Activated naive CD4-positive, alpha-beta T cell treated with anti-CD3 and anti-CD28 coated beads for 36 hours (primary cell): ENCODE measurements at places on chromosomes 5 and 9. TPM values are rescaled to one million over a fixed set of nuclear protein-coding genes. Genes with fewer than 3 reads are reported as not detected.

- no peak overlapping the region for H3K27ac ChIP-seq
- peaks cover 6% of the 10 kb centered on the region for H3K27me3 ChIP-seq
Observed at GRCh38 chr9:87546704-87547103, 49.0 kb downstream of the DAPK1 start.

GRCh38 chr5:16712620-16713019, 95.8 kb upstream of the RETREG1 start:
- H3K4me1 ChIP-seq: no peaks in the 10 kb centered on the region
- H3K27me3 ChIP-seq: peaks cover 14% of the 10 kb centered on the region
- H3K4me3 ChIP-seq: no peak overlapping the region
- H3K27ac ChIP-seq: no peak overlapping the region
- no peaks in the 10 kb centered on the region for H3K36me3 ChIP-seq

PCDHA6 gene
- not detected for total RNA-seq

- H3K4me1 ChIP-seq: peaks cover 41% of the 10 kb centered on the region
- H3K27me3 ChIP-seq: no peaks in the 10 kb centered on the region
- DNase-seq: no peak
- H3K27ac ChIP-seq: peak overlapping the region; percentile 2
- no peak overlapping the region for H3K4me3 ChIP-seq
Observed at GRCh38 chr5:134877159-134877558, 3.0 kb downstream of the TXNDC15 start.

GRCh38 chr5:135322271-135322670, 76.8 kb downstream of the MACROH2A1 start:
- H3K4me1 ChIP-seq: peaks cover 20% of the 10 kb centered on the region
- H3K27me3 ChIP-seq: no peaks in the 10 kb centered on the region
- no peak for DNase-seq
- no peak overlapping the region for H3K4me3 ChIP-seq
- H3K36me3 ChIP-seq: no peaks in the 10 kb centered on the region

- H3K36me3 ChIP-seq: no peaks in the 10 kb centered on the region
- no peaks in the 10 kb centered on the region for H3K4me1 ChIP-seq
- peaks cover 15% of the 10 kb centered on the region for H3K27me3 ChIP-seq
- H3K4me3 ChIP-seq: no peak overlapping the region
Observed at GRCh38 chr5:38765399-38765861, 80.4 kb upstream of the OSMR start.

GRCh38 chr5:59999056-59999455, 105.5 kb upstream of the PDE4D start:
- no peaks in the 10 kb centered on the region for H3K27me3 ChIP-seq
- no peaks in the 10 kb centered on the region for H3K4me1 ChIP-seq
- DNase-seq: no peak
- no peak overlapping the region for H3K4me3 ChIP-seq
- H3K36me3 ChIP-seq: no peaks in the 10 kb centered on the region

GKAP1 gene
- total RNA-seq: 4.5 TPM

- H3K27me3 ChIP-seq: no peaks in the 10 kb centered on the region
- peak overlapping the region; percentile 96 for H3K27ac ChIP-seq
- peaks cover 35% of the 10 kb centered on the region for H3K4me1 ChIP-seq
- H3K36me3 ChIP-seq: peaks cover 18% of the 10 kb centered on the region
- DNase-seq: peak; percentile 50
- H3K4me3 ChIP-seq: peak overlapping the region; percentile 93
Observed at GRCh38 chr5:32443541-32444430, 754 bp downstream of the ZFR start.

DNA sequence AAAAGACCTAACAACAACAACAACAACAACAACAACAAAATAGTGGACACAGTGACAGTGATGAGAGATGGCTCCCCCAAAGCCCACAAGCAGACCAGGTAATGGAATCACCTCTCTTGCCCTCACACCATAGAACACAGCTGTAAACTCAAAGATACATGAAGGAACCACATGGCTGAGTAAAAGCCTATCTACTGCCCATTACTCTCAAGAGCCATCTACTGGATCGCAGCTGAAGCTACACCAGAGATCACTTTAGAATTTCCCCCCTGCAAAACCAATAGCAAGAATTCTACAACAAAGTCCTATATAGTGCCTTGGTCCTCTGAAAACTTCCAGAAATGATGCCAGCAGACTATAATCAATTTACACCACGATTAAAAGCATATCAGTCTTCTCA, 1537.6 kb upstream of the CDH9 start:
- H3K4me1 ChIP-seq: no peaks in the 10 kb centered on the region
- no peak overlapping the region for H3K4me3 ChIP-seq
- no peak overlapping the region for H3K27ac ChIP-seq
- H3K27me3 ChIP-seq: no peaks in the 10 kb centered on the region

GRCh38 chr5:176744584-176744965, 65.8 kb upstream of the UNC5A start:
- DNase-seq: no peak
- peaks cover 78% of the 10 kb centered on the region for H3K27me3 ChIP-seq
- peaks cover 37% of the 10 kb centered on the region for H3K4me1 ChIP-seq
- H3K27ac ChIP-seq: no peak overlapping the region

DNA sequence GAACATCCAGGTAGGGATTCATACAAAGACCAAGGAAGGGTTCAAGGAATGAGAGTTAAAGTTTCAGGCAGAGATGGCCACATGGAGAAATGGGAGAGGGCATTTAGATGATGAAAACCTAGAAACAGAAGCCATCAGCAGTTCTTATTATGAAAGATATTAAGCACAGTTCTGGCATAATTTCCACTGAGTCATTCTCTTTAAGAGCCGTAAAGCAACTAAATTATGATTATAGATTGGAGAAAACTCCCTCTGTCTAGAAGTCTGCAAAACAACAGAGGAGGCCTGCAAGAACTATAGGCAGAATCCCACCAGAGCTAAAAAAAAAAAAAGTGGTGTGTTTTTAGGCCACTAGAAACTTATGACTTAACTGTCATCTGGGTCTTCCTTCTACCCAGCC, 157.1 kb upstream of the MPDZ start:
- no peak overlapping the region for H3K4me3 ChIP-seq
- no peak for DNase-seq
- no peak overlapping the region for H3K27ac ChIP-seq
- H3K27me3 ChIP-seq: no peaks in the 10 kb centered on the region

SLC6A19 gene
- total RNA-seq: not detected

- H3K27ac ChIP-seq: peak overlapping the region; percentile 82
- H3K4me3 ChIP-seq: no peak overlapping the region
- DNase-seq: peak; percentile 89
- H3K27me3 ChIP-seq: no peaks in the 10 kb centered on the region
- H3K36me3 ChIP-seq: peaks cover 27% of the 10 kb centered on the region
Observed at GRCh38 chr9:127943731-127944144, 6.1 kb upstream of the DPM2 start.

BRD9 gene
- total RNA-seq: 45.4 TPM

DNA sequence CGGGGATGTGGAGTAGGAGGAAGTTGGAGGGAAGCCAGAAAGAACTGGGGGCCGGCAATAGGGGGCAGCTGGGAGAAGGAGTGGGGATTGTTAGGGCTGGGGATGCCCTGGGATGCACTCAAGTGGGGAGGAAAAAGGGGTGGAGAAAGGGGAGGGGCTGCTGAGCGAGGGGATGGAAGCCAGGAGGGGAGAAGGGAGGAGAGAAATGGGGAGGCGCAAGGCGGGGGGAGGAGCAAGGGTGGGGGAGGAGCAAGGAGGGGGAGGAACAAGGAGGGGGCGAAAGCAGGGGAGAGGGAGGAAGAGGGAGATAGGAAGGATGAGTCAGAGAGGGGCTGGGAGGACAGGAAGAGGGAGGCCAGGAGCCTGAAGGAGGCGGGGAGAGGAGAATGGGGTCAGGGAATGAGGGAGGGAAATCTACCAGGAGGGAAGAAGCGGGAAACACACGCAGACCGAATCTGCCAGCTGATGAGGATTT, 1.6 kb downstream of the IRX4 start:
- H3K27me3 ChIP-seq: peaks cover 50% of the 10 kb centered on the region
- no peak overlapping the region for H3K4me3 ChIP-seq
- H3K36me3 ChIP-seq: no peaks in the 10 kb centered on the region
- no peak overlapping the region for H3K27ac ChIP-seq
- DNase-seq: no peak
- H3K4me1 ChIP-seq: peaks cover 17% of the 10 kb centered on the region

GRCh38 chr9:127963359-127964064, 17.3 kb downstream of the EEIG1 start:
- DNase-seq: peak; percentile 72
- no peaks in the 10 kb centered on the region for H3K27me3 ChIP-seq
- H3K36me3 ChIP-seq: peaks cover 29% of the 10 kb centered on the region
- peak overlapping the region; percentile 99 for H3K27ac ChIP-seq
- peak overlapping the region; percentile 84 for H3K4me3 ChIP-seq

DNA sequence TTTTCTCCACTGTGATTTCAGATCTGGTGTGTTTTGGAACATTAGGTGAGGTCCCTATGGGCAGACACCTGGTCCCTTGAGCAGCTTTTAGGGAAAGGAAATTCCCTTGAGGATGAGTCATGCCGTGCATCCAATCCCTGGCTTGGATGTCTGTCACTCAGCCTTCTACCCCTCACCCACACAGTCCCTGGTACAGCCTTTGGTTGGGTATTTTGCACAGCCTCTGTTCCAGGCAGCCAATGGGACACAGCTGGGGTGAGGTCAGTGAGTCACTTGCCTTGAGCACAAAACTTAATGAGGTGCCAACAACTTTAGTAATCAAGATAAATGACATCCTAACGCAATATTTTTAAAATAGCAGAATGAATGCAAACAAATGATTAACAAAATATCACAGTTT, 22.7 kb upstream of the SVEP1 start:
- no peak overlapping the region for H3K27ac ChIP-seq
- peaks cover 5% of the 10 kb centered on the region for H3K27me3 ChIP-seq
- H3K4me3 ChIP-seq: no peak overlapping the region
- no peaks in the 10 kb centered on the region for H3K36me3 ChIP-seq
- H3K4me1 ChIP-seq: no peaks in the 10 kb centered on the region
- no peak for DNase-seq

GRCh38 chr5:10145923-10146401, 103.7 kb downstream of the ATPSCKMT start:
- H3K27me3 ChIP-seq: no peaks in the 10 kb centered on the region
- H3K4me3 ChIP-seq: no peak overlapping the region
- H3K27ac ChIP-seq: no peak overlapping the region
- no peaks in the 10 kb centered on the region for H3K4me1 ChIP-seq
- DNase-seq: no peak
- H3K36me3 ChIP-seq: no peaks in the 10 kb centered on the region

- peaks cover 21% of the 10 kb centered on the region for H3K4me1 ChIP-seq
- H3K27me3 ChIP-seq: no peaks in the 10 kb centered on the region
- DNase-seq: peak; percentile 60
Observed at GRCh38 chr9:99092643-99093491, 12.0 kb upstream of the TGFBR1 start.

DNA sequence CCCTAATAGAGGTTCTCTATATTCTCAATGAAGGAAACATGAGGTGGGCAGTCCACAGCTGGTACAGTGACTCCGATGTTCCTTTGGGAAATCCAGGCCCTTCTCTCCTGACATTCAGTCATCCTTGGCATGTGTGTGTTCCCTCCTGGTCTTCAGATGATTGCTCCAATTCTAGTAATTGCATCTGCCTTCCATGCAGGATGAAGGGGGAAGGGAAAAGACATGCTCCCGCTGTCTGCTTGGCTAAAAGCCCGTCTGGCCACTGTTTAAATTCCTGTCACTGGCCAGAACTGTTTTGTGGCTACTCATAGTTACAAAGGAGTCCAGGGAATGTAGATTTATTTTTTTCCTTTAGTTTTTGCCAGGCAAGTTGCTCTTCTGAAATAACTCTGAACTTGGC, 65.0 kb downstream of the MAST4 start:
- no peak for DNase-seq
- no peak overlapping the region for H3K27ac ChIP-seq
- no peaks in the 10 kb centered on the region for H3K4me1 ChIP-seq
- no peaks in the 10 kb centered on the region for H3K36me3 ChIP-seq

DNA sequence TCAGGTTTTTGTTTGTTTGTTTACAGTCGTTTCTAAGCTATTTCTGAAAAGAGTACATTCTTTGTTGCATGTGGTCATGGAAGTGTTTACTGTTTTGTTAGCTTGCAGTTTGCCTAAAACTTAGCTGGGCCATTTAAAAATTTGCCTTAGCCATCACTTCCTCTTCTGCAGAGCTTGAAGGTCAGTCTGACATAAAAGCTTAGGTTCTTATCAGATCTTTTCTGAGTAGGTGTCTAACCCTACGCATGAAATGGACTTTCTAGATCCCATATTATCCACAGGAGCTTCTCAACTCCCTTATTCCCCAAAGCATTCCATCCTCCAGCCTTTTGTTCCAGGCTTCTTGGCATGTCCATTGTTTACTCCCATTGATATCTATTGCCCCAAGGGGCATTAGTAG, 90.3 kb downstream of the AP3B1 start:
- no peak for DNase-seq
- H3K4me3 ChIP-seq: no peak overlapping the region
- H3K36me3 ChIP-seq: peaks cover 47% of the 10 kb centered on the region
- H3K27me3 ChIP-seq: no peaks in the 10 kb centered on the region
- H3K27ac ChIP-seq: no peak overlapping the region

- H3K4me3 ChIP-seq: no peak overlapping the region
- H3K4me1 ChIP-seq: peaks cover 6% of the 10 kb centered on the region
- no peaks in the 10 kb centered on the region for H3K36me3 ChIP-seq
Observed at GRCh38 chr9:136577941-136578625, 32.2 kb upstream of the NOTCH1 start.

- no peak overlapping the region for H3K27ac ChIP-seq
- no peak for DNase-seq
- no peaks in the 10 kb centered on the region for H3K27me3 ChIP-seq
- H3K4me1 ChIP-seq: no peaks in the 10 kb centered on the region
Observed at GRCh38 chr5:1564182-1564748, 40.5 kb upstream of the LPCAT1 start.

GRCh38 chr9:128370367-128370751, 815 bp upstream of the URM1 start:
- H3K27me3 ChIP-seq: no peaks in the 10 kb centered on the region
- H3K27ac ChIP-seq: peak overlapping the region; percentile 92
- DNase-seq: no peak
- peaks cover 29% of the 10 kb centered on the region for H3K4me1 ChIP-seq
- peaks cover 5% of the 10 kb centered on the region for H3K36me3 ChIP-seq

VCAN gene
- total RNA-seq: not detected

- DNase-seq: no peak
- H3K4me1 ChIP-seq: peaks cover 11% of the 10 kb centered on the region
- no peak overlapping the region for H3K27ac ChIP-seq
Observed at GRCh38 chr5:111447099-111447498, 65.2 kb downstream of the STARD4 start.

DNA sequence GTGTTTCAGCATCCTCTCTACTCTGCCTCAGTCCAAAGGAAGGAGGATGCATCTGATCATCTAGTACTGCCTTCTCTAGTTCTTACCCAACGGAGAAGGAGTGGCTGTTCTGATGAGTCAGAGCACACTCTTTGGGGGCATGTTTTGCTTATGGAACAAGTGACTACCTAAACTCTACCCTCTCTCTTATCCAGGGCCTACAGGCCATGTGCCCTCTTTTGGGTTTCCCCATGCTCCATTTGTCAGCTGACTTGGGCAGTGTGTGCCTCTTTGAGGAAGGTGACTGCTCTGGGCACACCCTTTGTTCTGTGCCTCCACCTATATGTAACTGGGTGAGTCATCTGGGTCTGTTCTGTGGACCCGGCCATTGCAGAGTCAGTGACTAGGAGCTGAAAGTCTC, 89.6 kb upstream of the BNC2 start:
- H3K4me3 ChIP-seq: no peak overlapping the region
- DNase-seq: no peak
- H3K27me3 ChIP-seq: no peaks in the 10 kb centered on the region
- H3K27ac ChIP-seq: no peak overlapping the region
- H3K36me3 ChIP-seq: no peaks in the 10 kb centered on the region

FIBCD1 gene
- not detected for total RNA-seq

PLAC8L1 gene
- total RNA-seq: 0.40 TPM
